Bronchial epithelial cell (primary cell): ENCODE measurements at places on chromosomes 7 and 10.

DNA sequence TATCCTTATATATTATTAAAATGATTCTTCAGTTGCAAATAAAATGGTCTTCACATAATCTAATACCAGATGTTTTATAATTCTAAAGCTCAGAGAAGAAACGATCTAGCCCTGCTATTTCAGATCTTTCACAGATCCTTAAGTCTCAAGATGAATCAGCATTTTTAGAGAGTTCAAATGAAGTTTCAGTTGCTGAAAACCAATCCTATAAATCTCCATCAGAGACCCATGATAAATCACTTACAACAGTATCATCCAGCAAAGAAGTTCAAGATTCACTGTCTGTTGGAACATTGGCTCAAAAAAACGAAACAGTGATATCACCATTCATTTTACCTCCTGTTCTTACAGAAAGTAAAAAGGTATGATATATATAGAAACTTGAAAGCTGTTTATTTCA, 137.0 kb downstream of the CCDC7 start:
- DNase-seq = no peak

GRCh38 chr10:132146941-132147915, 39.5 kb upstream of the DPYSL4 start:
- DNase-seq = no peak

- no peak for DNase-seq
Measured at GRCh38 chr10:142371-142770, 7.1 kb downstream of the ZMYND11 start.

GRCh38 chr10:50610368-50610767, 13.4 kb downstream of the SGMS1 start:
- DNase-seq = no peak

- DNase-seq = peak; percentile 59
Measured at GRCh38 chr7:135716677-135717238, 11.2 kb downstream of the SLC13A4 start.

DNA sequence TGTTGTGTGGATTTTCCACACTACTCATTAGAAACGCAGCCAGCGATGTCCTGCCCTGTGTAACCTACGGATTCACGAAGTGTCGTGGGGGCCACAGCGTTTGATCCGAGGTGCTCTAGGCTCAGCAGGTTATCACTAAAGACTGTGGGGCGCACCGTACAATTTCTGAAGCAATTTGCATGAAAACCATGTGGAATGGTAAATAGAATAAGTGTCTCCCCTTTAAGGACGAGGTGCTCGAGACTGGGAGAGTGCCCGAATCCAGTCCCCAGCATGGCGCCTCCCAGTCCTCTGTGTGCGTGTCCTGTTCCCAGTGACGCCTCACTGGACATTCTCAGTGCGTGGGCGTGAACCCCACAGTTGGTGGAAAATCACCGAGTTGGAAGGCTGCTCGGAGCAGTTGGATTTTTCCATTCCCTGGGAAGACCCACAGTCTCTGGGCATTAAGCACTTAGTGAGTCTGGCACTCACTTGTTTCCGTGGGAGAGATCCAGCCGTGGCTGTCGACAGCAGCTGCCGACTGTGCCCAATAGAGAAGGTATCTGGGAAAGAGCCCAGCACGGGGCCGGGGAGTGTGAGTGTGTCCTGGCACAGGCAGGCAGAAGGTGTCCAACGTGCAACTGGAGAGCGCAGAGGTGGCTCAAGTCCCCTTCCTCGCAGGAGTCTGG, 37.0 kb downstream of the PFKP start:
- no peak for DNase-seq

DNA sequence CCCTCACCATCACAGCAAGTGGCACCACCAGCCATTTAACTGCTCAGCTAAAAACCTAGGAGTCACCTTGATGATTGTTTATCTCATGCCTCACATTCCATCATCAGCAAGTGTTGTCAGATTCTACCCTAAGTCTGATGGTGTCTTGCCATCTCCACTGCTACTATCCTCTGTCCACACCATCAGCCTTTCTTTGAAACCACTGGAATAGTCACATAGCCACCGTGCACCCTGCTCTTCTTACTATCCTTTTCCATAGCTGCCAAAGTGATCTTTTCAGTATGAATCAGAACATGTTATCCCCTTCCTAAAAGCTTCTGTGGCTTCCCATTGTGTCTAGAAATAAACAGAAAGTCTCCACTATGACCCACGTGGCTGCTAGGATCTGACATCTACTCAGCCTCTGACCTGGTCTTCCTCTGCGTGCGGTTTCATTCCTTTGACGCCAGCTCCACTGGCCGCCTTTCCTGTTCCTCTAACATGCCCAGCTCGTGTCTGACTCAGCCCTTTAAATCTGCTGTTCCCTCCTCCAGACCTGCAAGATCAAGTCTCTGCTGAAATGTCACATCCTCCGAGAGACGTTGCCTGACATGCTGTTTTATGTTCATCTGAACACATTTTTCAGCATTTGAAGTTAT, 16.5 kb upstream of the CHN2 start:
- peak; percentile 40 for DNase-seq

- DNase-seq = peak; percentile 45
Measured at GRCh38 chr7:23938937-23939552, 229.0 kb downstream of the STK31 start.

GRCh38 chr7:73606801-73607691, 17.3 kb downstream of the MLXIPL start:
- DNase-seq = no peak

GRCh38 chr7:68627247-68627864, 970.9 kb upstream of the AUTS2 start:
- DNase-seq = no peak

- DNase-seq = peak; percentile 98
Measured at GRCh38 chr10:76257816-76258215, 826.4 kb downstream of the LRMDA start.

DNA sequence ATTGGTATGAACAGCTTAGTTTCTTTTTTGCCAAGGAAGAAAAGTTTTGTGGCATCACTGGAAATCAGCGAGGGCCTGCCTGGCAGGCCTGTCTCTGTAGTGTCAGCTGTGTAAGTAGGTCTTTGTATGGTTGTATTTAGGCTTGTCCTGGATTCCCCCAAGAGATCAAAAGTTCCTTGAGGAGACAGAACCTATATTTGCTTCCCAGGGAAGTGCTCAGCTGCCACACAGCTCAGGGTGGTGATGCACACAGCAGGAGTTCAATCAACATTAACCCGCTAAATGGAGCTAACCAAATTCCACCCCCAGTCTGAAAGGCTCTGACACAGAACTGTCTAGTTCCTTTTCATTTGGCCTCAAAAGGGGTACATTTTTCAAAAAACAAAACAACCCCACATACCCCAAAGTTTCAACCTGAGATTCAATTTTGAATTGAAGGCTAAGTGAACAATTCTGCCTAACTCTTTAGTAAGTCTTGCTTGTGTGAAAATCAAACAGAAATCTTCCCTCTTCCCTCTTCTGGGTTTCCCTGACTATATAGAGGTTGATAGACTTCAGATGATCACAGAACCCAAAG, 124.4 kb downstream of the CLEC2L start:
- no peak for DNase-seq

- DNase-seq = no peak
Measured at GRCh38 chr7:155578016-155578415, 31.7 kb upstream of the CNPY1 start.

GRCh38 chr7:47720141-47720906, 138.4 kb upstream of the TNS3 start:
- DNase-seq = no peak

- no peak for DNase-seq
Measured at GRCh38 chr7:44505595-44505994, 15.1 kb upstream of the NUDCD3 start.

GRCh38 chr7:19932549-19933249, 159.3 kb upstream of the TMEM196 start:
- no peak for DNase-seq

DNA sequence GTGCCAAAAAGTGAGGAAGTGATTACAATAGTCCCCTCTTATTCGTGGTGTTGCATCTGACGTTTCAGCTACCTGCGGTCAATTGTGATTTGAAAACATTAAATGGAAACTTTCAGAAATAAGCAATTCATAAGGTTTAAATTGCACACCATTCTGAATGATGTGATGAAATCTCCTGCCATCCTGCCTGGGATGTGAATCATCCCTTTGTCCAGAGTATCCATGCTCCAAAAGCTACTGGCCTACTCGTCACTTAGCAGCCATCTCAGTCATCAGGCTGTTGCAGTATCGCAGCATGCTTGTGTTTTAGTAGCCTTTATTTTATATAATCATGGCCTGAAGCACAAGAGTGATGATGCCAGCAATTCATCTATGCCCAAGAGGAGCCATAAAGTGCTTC, 97.7 kb upstream of the CDCA7L start:
- peak; percentile 46 for DNase-seq

DNA sequence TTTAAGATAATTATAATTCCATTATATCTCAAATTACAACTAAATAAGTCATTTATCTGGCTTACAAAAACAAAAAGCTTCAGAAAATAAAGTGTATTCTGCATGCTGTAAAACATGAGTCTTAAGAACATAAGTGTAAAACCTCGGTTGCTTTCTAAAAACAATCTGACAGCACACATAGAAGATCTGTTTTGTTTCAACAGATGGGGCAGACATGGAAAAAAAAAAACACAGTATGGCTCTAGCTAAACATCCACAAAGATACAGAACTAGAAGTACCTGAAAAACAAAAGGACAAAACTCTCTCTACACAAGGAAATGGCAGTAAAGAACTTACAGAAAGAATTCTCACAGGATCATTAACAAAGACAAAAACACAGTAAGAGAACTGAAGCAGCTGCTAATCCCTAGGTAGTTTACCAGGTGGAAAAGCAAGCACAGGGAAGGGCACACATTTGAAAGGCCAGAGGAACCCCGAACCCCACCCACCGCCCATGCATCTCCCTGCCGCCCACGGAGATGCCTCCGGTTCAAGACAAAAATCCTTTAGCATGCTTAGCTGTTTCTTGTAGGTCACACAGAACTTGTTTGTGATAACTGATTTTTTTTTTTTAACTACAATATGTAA, 42.5 kb downstream of the DLD start:
- DNase-seq = no peak

GRCh38 chr10:33967606-33968120, 633.2 kb upstream of the NRP1 start:
- no peak for DNase-seq

GRCh38 chr10:31708474-31708873, 220.2 kb downstream of the ARHGAP12 start:
- no peak for DNase-seq

GRCh38 chr10:26524161-26524896, 86.2 kb downstream of the APBB1IP start:
- DNase-seq = no peak
